Activated T-helper 1 cell treated with anti-CD3 and anti-CD28 coated beads, Interleukin-12 subunit alpha, Interleukin-12 subunit beta, Interleukin-2, Interleukin-4 antibody, amounts not matched to agents 30 ng/mL and 10 ng/mL and 1 ng/mL, durations not matched to agents 14 hours and 24 hours and 36 hours (primary cell): ENCODE measurements at places on chromosomes 12 and 14.
A peak's percentile ranks its signal among the peaks of the same experiment; 100 is the strongest.

DNA sequence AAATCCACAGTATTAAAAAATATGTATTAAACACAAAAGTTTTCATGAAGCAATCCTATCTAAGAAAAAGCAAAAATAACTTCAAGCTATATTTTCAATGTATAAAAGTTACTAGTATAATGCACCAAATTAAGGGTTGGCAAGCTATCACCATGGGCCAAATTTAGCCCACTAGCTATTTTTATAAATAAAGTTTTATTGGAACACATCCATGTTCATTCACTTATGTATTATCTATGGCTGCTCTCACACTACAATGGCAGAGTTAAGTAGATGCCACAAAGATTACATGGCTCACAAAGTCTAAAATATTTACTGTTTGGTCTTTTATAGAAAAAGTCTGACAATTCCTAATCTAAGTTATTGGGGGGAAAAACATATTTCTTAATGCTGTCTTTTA, 17.6 kb downstream of the KLHL28 start:
- peaks cover 7% of the 10 kb centered on the region for H3K4me1 ChIP-seq
- H3K36me3 ChIP-seq, result peaks cover 53% of the 10 kb centered on the region
- H3K27ac ChIP-seq, result no peak overlapping the region
- no peak overlapping the region for H3K4me3 ChIP-seq

DNA sequence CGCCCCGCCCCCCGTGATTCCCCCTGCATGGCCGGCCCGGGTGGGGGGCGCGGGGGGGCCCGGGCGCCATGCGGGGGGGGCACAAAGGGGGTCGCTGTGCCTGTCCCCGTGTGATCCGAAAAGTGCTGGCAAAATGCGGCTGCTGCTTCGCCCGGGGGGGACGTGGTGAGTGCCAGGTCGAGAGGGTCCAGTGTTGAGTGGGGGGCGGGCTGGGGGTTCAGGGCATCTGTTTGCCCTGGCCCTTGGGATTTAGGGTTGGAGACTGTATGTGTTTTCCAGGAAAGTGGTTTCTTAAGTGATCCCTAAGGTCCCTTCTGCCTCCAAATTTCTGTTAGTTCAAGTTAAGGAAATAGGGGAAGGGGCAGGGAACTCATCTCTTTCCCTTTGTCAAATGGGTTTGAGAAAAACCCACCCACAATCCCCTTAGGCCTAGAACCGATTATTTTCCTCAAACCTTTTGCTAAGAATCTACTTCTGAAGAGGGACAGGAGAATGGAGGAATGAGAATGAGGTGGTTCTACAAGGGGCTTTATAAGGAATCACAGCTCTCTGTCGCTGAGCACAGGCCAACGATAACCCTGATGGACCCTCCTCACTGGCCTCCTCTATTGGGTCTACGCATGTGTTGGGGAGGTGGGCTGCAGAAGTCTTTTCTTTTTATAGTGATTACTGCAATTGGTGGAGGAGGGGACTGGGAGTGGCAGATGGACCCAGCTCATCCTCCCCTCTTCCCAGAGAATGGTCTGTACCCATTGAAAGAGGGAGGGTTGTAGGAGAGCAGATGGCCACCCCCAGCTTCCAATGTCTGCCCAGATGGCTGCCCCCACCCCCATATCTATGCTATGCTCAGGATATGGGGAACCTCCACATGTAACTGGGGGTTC, 834 bp downstream of the ARHGEF25 start:
- H3K4me3 ChIP-seq, result peak overlapping the region; percentile 58
- H3K27ac ChIP-seq, result no peak overlapping the region
- peaks cover 5% of the 10 kb centered on the region for H3K4me1 ChIP-seq

GRCh38 chr12:59708064-59708463, 112.2 kb downstream of the SLC16A7 start:
- H3K4me3 ChIP-seq, result no peak overlapping the region
- peaks cover 5% of the 10 kb centered on the region for H3K36me3 ChIP-seq
- no peaks in the 10 kb centered on the region for H3K4me1 ChIP-seq
- DNase-seq, result no peak

- peak overlapping the region; percentile 72 for H3K27ac ChIP-seq
- H3K27me3 ChIP-seq, result peaks cover 21% of the 10 kb centered on the region
- peaks cover 60% of the 10 kb centered on the region for H3K4me1 ChIP-seq
- H3K4me3 ChIP-seq, result peak overlapping the region; percentile 86
Observed at GRCh38 chr12:57462251-57462911, 2.8 kb downstream of the GLI1 start.

- peaks cover 3% of the 10 kb centered on the region for H3K36me3 ChIP-seq
- DNase-seq, result no peak
- H3K27me3 ChIP-seq, result no peaks in the 10 kb centered on the region
- H3K4me1 ChIP-seq, result no peaks in the 10 kb centered on the region
Observed at GRCh38 chr14:104999361-104999760, 13.8 kb downstream of the CLBA1 start.

DNA sequence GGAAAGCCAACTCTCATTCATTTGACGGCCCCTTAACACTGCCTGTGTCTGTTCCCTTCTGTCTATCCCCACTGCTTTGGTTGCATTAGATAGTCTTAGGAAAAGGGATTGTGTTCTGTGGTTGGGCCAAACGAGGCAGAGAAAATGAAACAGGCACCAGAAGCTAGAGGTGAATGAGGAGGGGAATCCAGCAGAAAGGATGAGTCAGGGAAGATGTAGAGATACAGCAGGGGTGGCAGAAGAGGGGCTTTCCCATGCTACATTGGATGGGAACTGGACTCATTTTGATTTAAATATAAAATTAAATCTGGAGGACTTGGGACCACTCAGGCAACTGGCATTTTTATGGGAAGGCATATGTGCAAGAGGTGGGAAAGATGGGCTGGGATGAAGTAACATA, 43.3 kb downstream of the OTOGL start:
- H3K36me3 ChIP-seq, result no peaks in the 10 kb centered on the region
- no peak overlapping the region for H3K27ac ChIP-seq
- no peaks in the 10 kb centered on the region for H3K4me1 ChIP-seq
- DNase-seq, result no peak
- H3K27me3 ChIP-seq, result no peaks in the 10 kb centered on the region
- no peak overlapping the region for H3K4me3 ChIP-seq
